ENCODE measurements at places on chromosomes 7 and 10.
A peak's percentile ranks its signal among the peaks of the same experiment; 100 is the strongest.

GRCh38 chr7:79118143-79118542, 335.3 kb downstream of the MAGI2 start:
- DNase-seq: no peak

GRCh38 chr7:32905175-32905662, 13.7 kb upstream of the KBTBD2 start:
- peak; percentile 75 for DNase-seq

DNA sequence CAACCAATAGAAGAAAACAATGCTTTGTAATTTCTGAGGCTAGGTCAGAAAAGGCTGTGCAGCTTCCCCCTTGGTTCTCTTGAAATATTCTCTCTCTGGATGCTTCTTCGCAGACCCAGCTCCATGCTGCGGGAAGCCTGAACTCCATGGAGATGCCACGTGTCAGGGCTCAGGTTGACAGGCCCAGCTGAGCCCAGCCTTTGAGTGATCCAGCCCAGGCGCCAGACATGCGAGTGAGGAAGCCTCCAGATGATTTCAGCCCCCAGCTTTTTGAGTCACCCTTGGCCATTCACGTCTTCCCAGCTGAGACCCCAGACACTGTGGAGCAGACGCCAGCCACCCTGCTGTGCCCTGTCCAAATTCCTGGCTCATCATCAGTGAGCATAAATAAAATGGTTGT, 378.4 kb upstream of the NRP1 start:
- DNase-seq: no peak

GRCh38 chr10:5014936-5015335, 11.3 kb upstream of the AKR1C2 start:
- no peak for DNase-seq

DNA sequence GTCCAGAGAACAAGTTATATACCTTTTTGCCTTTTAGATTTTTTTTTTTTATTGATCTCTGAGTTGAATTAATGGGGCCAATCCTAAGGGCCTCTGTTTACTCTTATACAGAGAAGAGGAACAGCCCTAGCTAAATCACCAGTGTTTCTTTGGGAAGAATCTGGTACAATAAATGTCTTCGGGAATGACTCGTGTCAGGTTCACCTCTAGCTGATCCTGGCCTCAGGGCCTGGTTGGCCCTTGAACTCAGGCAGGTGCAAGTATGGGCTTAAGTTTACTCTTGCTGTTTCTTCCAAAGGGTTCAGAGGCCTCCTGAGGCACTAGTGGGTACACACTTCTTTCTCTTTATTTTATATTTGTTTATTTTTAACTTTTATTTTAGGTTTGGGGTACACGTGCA, 71.0 kb downstream of the LRMDA start:
- DNase-seq: no peak

DNA sequence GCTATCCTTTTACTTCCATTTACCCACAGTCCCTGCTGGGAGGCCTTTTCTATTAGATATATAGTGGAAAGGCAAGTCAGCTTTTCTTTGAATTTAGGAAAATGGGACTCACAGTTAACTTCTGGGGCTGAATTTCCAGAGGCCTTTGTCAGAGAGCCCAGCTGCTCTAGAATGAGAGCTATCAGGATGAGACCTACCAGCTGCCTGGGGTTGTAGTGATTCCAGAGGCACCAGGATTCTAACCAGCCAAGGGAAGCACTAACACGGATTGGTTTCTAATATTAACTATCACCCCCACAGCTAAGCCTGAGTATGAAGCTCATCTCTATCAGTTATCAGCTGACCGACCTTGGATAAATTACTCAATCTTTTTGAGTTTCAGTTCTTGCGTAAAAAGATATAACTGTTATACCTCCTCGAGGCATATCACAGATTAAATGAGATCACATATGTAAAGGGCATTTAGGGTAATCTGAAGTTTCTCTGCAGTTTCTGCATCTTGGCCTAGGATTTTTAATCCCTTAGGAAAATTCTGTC, 56.6 kb upstream of the CALD1 start:
- no peak for DNase-seq

GRCh38 chr10:132319853-132320653, 11.9 kb upstream of the LRRC27 start:
- peak; percentile 46 for DNase-seq

DNA sequence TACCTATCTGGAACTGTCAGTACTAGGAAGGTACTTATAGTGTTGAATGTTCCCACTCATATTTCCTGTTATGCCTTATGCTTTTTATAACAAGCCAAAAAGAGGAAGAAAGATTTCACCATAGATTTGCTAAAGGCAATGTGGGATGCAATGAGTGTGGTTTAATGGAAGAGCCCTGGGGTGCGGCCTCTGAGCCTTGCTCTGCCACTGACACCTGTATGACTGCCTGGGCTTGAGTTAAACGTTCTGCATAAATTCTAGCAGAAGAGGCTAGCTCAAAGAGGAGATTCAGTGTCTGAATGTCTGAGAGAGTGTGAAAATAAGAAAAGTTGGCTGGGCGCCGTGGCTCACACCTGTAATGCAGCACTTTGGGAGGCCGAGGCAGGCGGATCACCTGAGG, 143.8 kb downstream of the TPST1 start:
- no peak for DNase-seq

DNA sequence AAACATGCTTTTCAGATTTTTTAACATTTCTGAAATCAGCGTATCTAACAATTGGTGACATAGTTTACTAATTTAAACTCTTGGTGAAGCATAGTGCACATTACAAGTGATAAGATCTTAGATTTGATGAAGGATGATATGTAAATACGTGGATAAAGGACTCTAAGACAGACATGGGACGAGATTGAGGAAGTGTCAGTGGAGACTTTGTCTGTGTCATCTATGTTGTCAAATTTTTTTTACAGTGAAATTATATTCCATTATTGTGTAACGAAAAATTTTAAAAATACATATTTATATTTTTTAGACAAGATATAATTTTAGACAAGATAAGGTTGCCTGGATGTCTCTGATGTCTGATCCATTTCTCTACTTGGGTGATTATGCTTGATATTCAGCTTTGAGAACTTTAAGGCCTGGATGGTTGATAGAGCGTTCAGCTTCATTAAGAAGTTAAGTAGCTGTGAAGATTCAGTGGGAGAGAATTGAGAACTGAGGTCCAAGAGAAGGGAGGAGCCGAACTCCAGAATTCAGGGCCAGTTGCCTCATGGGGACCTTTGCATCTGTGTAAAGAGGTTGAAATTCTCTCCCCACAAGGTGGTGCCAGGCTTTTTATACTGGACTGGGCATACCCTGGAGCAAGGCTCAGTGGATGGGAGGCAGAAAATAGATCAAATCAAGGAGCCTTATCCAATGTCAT, 62.7 kb downstream of the KAT6B start:
- DNase-seq: no peak

- no peak for DNase-seq
These were observed 27.0 kb downstream of the HSPA12A start for GRCh38 chr10:116715341-116715740.

DNA sequence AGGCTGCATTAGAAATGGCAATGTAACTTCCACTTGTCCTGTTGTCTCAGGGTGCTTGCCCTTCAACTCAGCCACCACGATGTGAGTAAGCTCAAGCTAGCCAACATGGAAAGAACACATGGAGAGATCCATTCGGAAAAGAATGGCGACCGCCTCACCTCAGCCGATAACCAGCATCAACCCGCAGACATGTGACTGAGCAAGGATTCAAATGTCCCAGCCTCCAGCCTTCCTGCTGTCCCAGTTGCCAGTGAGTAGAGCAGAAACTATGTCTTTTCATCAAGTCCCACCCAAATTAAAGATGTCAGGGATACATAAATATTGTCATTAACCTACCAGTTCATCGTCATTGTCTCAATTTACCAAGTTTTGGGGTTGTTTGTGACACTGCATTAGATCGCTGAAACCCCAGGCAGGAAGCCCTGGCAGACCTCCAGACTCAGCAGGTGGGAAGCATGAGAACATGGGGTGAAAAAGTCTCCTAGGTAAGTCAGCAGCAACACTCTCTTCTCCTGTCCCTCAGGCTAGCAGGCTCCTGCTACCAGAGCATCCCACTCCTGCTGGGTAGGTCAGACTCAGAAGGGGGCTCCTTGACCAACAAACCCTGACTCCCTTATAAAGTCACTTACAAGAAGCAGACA, 67.0 kb downstream of the OSBPL3 start:
- no peak for DNase-seq

- DNase-seq: no peak
These were observed 229.0 kb upstream of the SP4 start for GRCh38 chr7:21198921-21199320.

DNA sequence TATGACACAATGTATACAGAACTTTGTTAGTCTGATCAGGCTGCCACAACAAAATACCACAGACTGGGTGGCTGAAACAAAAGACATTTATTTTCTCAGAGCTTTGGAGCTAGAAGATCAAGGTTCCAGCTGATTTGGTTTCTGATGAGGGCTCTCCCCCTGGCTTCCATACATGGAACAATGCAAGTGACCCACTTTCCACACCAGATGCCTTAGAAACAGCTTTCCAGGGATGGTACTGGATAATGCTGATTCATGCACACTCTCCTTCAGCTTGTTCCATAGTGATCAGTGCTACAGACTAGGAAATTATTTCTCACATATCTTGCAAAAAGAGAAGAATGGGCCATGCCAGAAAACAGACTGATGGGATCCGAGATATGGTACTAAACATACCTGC, 1274.9 kb upstream of the SORCS1 start:
- no peak for DNase-seq

- DNase-seq: no peak
These were observed 7.6 kb upstream of the DHTKD1 start for GRCh38 chr10:12061124-12061523.

- no peak for DNase-seq
These were observed 53.6 kb downstream of the KAT6B start for GRCh38 chr10:74880041-74880440.

DNA sequence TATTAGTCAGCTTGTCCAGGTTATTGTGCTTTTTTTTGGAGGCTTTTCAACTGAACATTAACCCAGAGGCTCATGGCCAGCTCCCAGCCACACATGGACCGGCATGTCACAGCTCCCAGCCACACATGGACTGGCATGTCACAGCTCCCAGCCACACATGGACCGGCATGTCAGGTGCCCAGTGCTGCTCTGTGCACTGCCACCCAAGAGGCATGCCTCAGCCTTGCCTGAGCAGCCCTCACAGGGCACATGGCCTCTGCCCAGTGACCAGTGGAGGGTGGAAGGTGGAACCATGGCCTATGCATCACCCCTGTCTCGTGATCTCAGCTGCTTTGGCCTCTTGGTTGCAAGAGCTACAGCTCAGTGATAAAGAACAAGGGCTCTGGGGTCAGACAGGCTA, 119.8 kb downstream of the OAT start:
- DNase-seq: peak; percentile 17

DNA sequence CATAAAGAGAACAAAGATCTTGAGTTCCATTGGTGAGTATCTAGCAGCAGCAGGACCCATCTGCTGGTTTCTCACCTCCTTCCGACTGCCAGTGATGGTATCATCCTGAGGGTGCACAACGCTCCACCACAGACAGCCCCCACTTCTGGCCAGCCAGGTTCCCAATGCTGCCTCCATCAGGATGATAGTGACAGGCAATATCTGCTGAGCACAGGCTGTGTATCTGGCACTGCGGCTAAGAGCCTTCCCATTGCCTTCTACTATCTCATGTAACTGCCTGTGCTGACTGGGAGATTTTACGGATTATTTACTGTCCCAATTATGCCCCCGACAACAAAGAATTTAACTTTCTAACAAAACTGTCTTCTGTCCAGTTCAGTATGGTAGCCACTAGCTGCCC, 352.4 kb upstream of the AOAH start:
- DNase-seq: no peak

- no peak for DNase-seq
These were observed 439 bp upstream of the EMX2 start for GRCh38 chr10:117541909-117542705.

- no peak for DNase-seq
These were observed 214.0 kb upstream of the TMEM72 start for GRCh38 chr10:44697116-44697515.

- DNase-seq: no peak
These were observed 51.1 kb upstream of the KCNIP2 start for GRCh38 chr10:101894742-101895141.

- DNase-seq: peak; percentile 14
These were observed 494.3 kb downstream of the PTPRN2 start for GRCh38 chr7:158093156-158093796.

- no peak for DNase-seq
These were observed 54.1 kb upstream of the PRKG1 start for GRCh38 chr10:51020200-51020599.

- DNase-seq: no peak
These were observed 16.3 kb downstream of the CFAP46 start for GRCh38 chr10:132926070-132926469.

- DNase-seq: no peak
These were observed 2.4 kb upstream of the ARID5B start for GRCh38 chr10:61899069-61899531.

- DNase-seq: no peak
These were observed 27.0 kb downstream of the LMOD2 start for GRCh38 chr7:123682690-123683089.

- no peak for DNase-seq
These were observed 63.2 kb upstream of the TOMM7 start for GRCh38 chr7:22885797-22886261.

DNA sequence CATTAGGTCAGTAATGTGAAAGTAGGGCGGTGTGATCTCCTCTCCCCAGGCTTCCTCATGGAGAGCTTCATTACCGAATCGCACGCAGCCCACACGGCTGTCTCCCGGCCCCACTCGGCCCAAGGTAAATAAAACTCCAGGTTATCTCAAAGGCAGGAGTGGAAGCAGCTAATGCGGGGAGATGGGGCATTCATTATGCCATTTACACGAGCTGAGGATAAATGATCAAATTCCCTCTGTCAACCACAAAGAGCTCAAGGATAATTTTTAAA, 93.5 kb downstream of the ADARB2 start:
- no peak for DNase-seq

- DNase-seq: peak; percentile 56
These were observed 38.1 kb downstream of the PPIF start for GRCh38 chr10:79385392-79385795.

DNA sequence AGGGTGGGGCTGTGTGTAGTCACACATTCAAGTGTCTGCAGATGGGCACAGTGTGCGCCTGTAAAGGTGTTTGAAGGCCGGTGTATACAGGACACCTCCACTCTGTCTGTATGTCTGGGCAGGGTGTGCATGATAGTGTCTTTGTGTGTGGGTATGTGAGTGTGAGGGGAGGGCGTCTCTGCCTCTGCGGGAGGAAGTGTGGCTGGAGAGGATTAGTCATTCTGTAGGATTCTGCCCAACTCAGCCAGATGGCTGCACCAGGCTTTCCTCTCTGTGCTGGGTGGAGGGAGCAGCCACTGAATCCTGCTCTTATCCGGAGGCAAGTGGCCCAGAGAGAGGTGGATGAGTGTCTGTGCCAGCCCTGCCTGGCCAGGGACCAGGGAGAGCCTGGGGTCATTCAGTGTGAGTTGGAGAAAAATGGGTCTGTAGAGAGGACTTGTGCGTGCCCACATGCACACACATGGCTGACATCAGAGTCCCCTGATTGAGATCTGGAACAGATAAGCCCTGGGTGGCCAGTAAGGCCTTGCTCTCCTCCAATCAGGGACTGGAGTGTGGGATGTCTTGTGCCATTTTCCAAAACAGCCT, 1.7 kb downstream of the SFXN3 start:
- no peak for DNase-seq

All from sciatic nerve (tissue), 2 donors.